ENCODE measurements at places on chromosomes 3 and 15.

GRCh38 chr3:17832016-17832415, 89.6 kb upstream of the TBC1D5 start:
- DNase-seq = no peak

GRCh38 chr15:81327516-81327915, 3.6 kb upstream of the STARD5 start:
- no peak for DNase-seq

DNA sequence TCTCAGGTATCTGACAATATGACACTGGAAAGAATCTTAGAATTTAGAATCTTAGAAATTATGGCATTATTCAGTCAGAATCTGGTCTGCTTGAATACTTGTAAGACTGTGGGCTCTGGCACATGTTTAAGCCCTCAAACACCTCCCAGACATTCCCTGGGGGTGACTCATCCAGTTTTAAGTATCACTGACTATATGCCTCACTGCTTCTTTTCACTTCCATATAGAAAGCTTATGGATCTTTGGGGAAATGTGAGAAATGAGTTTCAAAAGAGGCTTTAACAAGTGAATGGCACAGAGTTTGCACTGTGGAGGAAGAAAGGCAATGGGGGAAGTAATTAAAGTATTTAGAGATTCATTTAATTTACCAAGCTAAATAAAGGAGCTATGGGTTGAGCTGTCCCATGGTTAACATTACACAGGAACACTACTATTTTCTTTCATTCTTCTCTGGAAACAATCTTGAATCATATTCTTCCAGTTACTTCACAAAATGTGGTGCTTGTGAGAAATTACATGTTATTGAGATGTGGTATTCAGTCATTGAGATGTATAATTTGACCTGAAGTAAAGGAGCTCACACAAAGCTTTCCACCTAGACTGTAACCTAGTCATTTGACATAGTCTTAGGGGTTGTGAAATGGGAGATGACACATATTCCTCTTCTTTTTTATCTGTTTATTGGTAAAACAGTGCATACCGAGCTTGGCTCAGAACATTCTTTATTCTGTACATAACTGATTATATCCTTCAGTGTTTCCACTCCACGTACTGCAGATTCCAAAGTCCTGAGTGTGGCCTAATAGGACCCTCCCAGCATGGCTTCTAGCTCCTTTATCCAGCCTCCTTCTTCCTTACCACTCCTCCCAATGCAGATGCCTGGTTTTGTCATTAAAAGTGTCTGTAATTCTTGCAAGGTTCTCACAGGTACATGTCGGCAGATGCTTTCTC, 544.6 kb upstream of the NECTIN3 start:
- no peak for DNase-seq

DNA sequence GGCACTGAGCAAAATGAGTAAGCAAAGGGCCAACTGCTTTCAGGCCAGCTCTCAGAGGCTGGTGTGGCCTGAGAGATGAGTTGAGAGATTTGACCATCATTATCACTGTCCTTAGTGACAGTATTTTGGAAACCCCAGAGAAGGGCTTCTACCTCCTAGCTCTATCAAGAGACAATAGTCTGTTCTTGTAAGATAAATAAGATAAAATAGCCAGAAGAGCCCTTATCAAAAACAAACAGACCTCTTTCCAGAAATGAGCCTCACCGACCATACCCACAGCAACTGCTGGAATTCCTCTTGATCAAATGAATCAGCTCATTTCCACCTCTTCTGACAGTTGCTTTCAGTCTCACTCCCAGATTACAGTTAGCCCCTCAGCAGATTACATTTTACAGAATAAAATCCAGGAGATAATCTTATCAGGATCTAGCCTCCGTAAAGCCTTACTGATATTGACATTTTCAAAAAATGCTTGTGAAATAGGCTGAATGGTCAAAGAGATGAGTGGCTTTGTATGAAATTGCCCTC, 4.5 kb downstream of the HDC start:
- peak; percentile 25 for DNase-seq

GRCh38 chr3:189202583-189202982, 30.8 kb downstream of the TPRG1 start:
- DNase-seq = no peak

GRCh38 chr15:77821188-77821958, 188.7 kb upstream of the LINGO1 start:
- no peak for DNase-seq

GRCh38 chr3:167861649-167862048, 126.1 kb downstream of the SERPINI1 start:
- DNase-seq = no peak

DNA sequence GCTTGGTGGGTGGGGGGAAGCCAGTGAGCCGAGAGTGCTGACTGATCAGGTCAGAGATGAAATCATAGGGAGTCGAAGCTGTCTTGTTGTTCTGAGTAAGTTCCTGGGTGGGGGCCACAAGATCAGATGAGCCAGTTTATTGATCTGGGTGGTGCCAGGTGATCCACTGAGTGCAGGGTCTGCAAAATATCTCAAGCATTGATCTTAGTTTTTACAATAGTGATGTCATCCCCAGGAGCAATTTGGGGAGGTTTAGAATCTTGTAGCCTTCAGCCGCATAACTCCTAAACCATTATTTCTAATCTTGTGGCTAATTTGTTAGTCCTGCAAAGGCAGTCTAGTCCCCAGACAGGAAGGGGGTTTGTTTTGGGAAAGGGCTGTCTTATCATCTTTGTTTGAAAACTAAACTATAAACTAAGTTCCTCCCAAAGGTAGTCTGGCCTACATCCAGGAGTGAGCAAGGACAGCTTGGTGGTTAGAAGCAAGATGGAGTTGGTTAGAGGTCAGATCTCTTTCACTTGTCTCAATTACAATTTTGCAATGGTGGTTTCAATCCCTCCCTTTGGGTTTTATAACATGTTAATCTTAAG, 18.7 kb upstream of the MTMR14 start:
- DNase-seq = no peak

GRCh38 chr15:77014132-77015081, 19.5 kb downstream of the PSTPIP1 start:
- DNase-seq = no peak

Measured in osteocyte (in vitro differentiated cells).